ENCODE measurements at places on chromosomes 3 and 15.
A peak's percentile ranks its signal among the peaks of the same experiment; 100 is the strongest.

DNA sequence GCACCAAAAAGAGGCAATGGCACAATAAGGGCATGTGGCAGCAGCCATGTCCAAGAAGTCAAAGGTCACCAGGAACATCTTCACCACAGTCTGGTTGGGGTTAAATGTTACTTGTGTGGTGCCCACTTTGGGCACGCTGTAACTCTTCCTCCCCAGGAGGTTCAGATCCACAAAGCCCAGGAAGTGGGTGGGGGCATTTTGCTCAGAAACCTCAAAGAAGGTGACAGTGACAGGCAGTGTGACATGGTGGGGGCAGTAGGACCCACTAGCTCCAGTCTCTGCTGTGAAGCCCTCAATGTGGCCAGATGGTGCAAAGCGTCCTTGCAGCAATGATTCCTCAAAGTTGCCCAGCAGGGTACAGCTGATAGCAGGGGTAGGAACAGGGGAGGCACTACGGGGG is 5.8 kb downstream of the ZNF80 start:
- DNase-seq = no peak

DNA sequence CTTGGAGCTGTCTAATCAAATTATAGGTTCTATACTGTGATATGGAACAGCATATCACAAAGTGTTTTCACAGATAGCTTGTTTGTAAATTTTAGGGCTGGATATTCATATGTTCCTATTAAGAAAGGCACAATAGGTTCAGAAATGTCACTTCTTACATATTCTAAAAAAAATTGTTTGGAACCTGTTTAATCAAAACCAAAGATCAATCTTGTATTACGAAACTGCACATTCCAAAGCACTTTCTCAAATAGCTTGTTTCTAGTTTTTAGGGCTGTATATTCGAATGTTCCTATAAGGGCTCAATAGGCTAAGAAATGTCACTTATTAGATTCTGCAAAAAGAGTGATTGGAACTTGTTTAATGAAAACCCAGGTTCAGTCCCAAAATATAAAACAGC is 67.4 kb upstream of the OSBPL11 start:
- no peak for DNase-seq

DNA sequence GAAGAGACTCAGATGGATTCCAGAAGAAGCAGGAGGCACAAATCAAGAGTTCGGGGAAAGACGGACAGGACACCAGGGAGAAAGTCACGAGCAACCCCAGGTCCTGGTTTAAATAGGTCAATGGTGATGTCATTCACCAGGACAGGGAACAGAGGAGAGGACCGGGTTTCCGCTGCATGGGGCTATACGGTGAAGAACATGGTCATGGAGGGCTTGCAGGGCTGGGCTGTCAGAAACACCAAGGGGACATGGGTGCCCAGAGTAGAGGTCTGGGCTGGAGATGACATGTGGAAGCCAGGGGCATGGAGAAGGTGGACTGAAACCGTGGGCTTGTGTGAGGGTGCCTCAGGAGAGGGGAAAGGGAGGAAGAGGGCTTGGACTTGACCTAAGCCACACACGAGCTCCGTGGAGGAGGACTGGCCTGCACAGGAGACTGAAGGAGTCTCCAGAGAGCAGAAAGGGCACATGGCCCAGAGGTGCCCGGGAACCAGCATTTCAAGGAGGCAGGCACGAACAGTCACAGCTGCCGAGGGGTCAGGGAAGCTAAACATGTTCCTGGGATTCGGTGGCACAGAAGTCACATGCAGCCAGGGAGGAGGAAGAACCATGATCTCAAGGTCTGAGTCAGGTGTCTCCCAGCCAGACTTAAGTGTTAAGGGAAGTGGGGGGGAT is 54.2 kb upstream of the RPL32 start:
- DNase-seq = no peak

- no peak for DNase-seq
Observed at GRCh38 chr3:72804361-72804760, 43.9 kb downstream of the SHQ1 start.

GRCh38 chr3:189557824-189558223 is 73.4 kb upstream of the TP63 start:
- no peak for DNase-seq

GRCh38 chr15:92524874-92525565 is 130.6 kb downstream of the FAM174B start:
- DNase-seq = no peak

DNA sequence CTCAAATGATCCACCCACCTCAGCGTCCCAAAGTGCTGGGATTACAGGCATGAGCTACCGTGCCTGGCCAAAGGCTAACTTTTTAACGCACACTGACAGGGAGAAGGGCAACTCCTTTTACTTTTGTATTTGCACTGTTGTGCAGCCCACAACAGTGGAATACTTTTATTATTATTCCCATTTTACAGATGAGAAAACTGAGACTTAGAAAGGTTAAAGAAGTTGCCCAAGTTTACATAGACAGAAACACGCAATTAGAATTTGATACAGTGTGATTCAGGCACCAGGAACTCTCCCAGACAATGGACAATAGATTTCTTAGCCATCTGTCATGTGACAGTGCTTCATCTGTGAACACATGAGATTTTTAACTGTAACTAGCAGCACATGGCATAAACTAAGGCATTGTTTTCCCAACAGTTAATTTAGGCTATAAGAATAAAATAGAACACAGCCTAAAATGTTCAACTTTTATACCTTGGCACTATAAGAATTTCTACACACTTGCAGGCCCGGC is 18.8 kb downstream of the STAG1 start:
- DNase-seq = no peak

DNA sequence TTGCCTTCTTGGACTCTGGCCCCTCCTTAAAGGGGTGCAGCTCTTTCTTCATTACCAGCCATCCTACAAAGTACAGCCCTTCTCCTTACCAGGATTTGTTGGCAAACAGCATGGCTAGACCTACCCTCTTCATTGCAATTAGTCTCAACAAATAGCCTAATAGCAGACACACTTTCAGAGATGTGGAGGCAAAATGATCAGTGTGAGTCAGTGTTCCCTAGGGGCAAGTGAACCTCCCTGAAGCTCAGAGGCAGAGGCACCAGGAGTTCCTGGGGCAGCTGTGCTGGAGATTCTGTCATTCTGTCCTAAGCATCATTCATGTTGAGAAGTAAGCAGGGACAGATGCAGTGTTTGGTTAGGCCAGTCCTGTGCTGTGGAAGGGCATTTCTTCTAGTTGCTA is 14.6 kb upstream of the MECOM start:
- no peak for DNase-seq

DNA sequence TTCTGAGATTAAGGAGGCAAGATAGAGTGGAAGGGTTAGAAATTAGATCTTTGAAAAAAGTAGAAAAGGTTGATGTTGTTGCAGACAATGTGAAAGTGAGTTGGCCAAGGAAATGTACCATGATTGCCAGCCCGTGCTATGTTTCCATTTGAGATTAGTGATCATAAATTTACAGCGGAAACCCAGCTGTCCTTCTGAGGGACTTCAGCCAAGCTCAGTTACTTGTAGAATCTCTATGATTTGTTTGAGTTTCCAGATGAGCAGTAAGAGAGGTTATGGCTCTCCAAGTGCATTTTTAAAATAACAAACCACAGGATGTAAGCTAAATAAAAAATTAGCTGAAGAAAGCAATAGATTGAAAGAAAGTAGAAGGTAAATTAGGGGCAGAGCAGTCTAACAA is 54.2 kb upstream of the RBMS3 start:
- DNase-seq = no peak

- DNase-seq = no peak
Observed at GRCh38 chr3:168091302-168091858, 4.3 kb downstream of the GOLIM4 start.

- DNase-seq = no peak
Observed at GRCh38 chr3:53022647-53023046, 23.2 kb downstream of the SFMBT1 start.

- no peak for DNase-seq
Observed at GRCh38 chr3:139329364-139329850, 14.4 kb upstream of the MRPS22 start.

- no peak for DNase-seq
Observed at GRCh38 chr3:130242850-130243569, 102.5 kb upstream of the COL6A5 start.

DNA sequence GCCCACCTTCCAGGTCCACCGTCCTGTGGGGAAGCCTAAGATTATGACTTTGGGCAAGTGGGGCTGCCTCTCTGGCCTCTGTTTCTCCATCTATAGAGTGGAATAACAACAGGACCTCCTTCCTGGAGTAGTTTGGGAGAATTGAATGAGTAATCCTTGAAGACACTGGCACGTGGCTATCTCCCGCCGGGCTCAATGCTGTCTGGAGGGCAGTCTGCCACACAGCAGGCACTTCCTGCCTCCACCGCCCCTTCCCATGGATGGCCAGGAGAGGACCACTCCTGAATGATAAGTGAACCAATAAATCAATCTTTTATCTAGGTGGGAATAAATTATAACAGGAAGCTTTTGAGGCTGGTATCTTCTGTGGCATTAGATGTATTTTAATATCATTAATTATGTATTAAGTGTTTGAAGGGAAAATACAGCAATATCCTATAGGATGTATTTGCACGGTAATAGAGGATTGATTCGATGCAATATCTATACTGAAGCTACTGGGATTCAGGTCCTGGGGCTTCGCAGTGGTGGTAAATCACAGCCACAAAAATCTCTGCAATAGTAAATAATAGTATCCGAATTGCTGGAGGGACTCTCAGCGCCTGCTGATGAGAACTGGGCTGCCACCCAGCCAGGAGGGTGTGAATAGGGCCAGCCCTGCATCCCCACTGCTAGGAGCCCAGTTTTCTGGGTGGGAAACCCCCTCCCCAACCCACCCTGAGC is 15.9 kb downstream of the MEGF11 start:
- DNase-seq = no peak

DNA sequence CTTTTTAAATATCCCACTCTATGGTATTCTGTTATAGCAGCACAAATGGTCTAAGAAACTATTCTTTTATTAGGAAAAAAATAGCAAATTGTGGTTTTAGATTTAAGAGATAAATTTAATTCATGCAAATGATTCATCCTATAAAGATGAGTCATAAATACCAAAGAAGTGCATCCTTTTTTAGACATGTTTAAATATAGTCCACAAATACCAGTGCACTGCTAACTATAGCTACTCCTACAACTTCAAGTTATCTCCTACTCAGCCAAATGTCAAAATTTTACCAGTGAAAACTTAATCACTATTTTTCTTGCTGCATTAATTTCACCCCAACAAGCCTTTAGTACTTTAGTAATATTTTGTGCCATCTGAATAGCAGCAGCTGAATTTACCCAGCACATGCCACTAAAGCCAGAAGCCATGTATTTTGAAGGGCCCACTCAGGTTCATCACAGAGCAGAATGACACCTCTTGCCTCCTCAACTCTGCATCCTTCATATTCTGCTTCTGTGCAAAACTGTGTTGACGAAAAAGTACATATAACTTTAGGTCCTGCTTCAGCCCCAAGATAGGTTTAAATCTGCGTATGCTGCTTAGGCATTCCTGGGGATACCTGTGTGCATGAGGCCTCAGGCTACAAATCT is 24.9 kb downstream of the CX3CR1 start:
- peak; percentile 31 for DNase-seq

GRCh38 chr15:90037961-90038631 is 37.0 kb downstream of the ZNF710 start:
- DNase-seq = no peak

- DNase-seq = no peak
Observed at GRCh38 chr15:69056365-69056764, 41.9 kb downstream of the NOX5 start.

GRCh38 chr3:32778389-32778788 is 39.4 kb upstream of the TRIM71 start:
- no peak for DNase-seq

GRCh38 chr3:48989126-48989795 is 780 bp upstream of the P4HTM start:
- DNase-seq = no peak

DNA sequence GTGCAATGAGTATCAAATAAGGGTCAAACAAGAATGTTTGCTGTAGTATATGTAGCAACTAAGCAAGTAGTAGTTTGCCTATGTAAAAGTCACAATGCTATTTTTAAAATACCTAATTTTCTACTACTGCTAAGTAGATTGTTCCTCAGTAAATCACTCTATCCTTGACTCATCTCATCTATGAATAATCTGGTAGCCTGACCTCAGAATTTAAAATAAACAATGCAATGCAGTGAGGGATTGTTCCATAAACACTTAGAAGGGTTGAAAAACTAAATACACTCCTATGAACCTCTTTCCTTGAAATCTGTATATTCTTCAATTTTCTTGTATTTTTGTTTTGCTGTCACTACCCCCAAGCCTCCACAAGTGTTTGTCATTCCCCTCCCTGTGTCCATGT is 253.3 kb downstream of the TBC1D5 start:
- DNase-seq = no peak

GRCh38 chr15:71136159-71136783 is 21.0 kb downstream of the THSD4 start:
- no peak for DNase-seq

DNA sequence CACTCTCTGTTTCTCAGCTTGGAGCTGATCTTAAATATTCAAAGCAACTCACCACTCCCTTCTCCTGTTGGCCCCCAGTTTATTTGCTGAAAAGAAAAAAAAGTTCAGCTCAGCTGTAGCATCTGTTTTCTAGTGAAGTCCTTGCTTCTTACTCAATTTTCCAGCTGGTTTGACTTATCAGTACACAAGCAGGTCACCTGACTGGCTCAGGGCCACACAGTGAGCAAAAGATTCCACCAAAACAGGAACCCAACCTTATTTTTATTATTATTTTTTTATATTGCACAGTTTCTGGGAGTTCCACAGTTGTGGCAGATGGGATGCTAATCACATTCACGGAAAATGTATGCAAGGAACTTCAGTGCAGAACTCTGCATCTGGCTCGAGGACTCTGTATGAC is 390.7 kb upstream of the RGMA start:
- DNase-seq = no peak

- no peak for DNase-seq
Observed at GRCh38 chr15:79820176-79820575, 76.6 kb downstream of the MTHFS start.

GRCh38 chr3:112497897-112498548 is 1.2 kb downstream of the BTLA start:
- DNase-seq = no peak

DNA sequence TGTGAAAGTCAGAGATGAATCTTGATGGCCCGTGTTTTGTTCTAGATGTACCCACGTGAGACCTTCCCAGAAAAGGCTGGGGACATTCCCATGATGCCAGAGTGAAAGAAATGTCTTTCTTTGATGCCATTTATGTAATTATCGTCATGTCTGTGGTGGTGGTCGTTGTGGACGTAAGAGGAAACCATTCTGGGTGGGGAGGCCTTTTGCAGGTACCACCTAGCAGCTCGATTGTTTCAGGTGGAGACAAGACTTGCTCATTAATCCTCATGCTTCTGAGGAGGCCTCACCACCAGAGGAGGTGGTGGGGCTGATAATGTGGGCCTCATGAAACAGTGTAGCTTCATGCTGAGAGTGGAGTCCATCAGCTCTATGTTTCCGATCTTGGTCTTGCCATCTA is 58.1 kb upstream of the USP3 start:
- no peak for DNase-seq
